ENCODE measurements at places on chromosomes 2 and 18.

- no peak for DNase-seq
Measured at GRCh38 chr2:227115761-227116160, 48.2 kb downstream of the COL4A4 start.

DNA sequence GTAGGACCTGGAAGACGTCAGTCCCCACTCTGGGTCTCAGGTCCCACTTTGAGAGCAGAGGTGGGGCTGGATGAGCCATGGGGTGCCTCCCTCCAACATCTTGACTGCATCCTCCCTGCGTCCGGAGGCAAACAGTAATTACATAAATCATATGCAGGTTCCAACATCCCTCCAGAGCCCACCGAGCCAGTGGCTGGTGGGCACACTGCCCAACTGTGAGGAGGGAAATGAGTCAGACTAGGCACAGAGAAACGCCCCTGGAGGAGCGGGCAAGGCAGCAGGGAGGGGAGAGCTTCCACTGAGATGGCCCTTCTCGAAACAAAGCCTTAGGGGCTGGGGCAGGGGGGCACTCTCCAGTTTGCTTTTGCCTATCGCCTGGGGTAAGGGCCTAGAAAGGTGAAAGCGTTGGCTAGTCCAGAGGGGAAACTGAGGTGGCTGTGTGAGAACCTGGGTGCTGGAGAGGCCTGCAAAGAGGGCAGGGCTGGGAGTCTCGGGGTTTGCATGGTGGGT, 168.2 kb upstream of the MYCN start:
- no peak for DNase-seq

- no peak for DNase-seq
Measured at GRCh38 chr2:208049006-208049405, 23.7 kb upstream of the PLEKHM3 start.

DNA sequence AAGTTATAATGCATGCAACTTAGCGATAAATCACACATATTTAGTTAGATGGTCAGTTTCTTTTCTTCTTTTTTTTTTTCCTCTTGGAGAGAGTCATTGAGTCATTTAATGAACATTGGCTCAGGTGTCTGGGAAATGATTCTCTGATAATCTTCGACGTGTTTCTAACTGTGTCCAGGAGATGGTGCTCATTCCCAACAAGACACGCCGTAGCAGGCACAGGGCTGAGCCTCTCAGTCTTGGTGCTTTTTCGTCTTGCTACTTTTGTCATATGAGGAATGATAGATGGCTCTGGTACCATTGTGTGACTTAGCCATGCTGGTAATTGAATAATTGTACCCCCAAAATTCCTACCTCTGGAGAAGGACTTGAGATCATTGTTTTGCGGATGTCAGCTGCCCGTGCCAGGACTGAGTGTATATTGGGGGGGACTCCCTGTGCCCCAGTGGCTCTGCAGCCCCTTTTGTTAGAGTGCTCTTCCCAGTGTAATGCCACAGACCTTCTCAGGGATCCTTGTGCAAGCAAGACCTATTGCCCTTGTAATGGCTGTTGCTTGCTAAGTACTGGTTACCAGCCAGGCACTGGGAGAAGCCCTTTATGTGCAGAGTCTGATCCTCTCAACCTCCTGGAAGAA, 107.6 kb upstream of the CYRIA start:
- no peak for DNase-seq

DNA sequence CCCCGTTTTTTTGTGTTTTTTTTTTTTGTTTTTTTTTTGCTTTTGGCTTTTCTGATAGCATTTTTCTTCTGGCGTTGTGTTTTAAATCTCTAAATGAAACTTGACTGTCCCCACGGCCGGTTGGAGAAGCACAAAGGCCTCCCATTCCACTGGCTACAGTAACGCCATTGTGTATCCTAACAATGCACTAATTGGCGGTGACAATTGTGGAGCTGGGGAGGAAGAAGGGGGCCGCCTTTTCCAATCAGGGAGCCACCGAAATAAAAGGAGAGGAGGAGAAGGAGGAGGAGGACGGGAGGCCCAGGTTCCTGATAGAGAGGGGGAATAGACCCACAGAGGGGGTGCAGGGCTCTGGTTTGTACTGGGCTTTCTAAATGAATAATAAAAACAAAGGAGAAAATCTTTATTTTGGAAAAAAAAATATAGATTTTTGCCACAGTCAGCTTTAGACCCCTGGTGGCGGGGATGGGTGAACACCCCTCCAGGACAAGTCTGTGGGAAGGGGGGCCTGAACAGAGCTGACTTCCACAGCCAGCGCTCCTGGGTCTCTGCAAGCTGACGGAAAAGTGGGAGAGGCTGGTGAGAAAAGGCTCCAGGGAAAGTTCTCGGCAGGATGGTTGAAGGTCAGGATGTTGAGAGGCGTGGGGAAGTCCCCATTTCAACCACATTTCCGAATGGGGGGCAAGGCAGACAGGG, 43.7 kb upstream of the FZD5 start:
- no peak for DNase-seq

GRCh38 chr18:45049578-45050319, 369.1 kb downstream of the SETBP1 start:
- no peak for DNase-seq

- no peak for DNase-seq
Measured at GRCh38 chr18:59514203-59514602, 155.1 kb upstream of the LMAN1 start.

DNA sequence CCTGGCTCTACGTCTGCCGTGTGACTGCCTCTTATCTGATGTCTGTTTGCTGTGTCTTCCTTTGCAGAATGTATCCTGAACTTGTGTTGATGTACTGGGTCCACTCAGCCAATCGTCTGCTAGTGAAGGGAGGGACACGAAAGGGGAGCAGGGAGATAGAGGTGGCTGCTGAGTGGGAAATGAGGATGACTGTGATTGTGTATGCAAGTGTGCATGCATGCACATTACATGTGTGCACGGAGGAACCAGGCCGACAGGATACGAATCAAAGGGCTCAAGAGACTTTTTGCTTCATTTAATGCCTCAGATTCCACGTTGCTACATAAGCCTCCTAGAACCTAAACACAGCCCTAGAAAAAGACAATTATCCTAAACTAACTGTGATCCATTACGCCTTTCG, 111.2 kb downstream of the TFCP2L1 start:
- DNase-seq, result no peak

DNA sequence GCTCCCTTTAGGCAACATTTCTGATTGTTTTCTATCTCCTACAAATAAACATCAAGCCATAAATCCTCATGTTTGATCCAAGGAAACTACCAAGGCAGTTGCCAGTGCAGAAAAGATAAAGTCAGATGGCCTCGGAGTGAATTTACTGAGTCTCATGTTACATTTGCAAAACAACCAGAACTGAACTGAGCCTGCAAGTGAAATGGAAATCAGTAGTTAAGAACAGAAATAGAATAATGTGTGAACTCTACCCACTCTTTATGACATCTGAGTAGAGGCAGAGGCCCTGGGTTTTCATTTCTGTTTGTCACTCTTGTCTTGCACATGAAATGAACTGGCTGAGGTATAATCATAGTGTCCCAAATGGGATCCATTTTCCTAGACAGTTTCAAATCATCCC, 20.4 kb upstream of the DAPL1 start:
- no peak for DNase-seq

- no peak for DNase-seq
Measured at GRCh38 chr2:158753641-158754611, 41.2 kb upstream of the DAPL1 start.

GRCh38 chr2:16121231-16121985, 181.1 kb downstream of the MYCN start:
- DNase-seq, result no peak

DNA sequence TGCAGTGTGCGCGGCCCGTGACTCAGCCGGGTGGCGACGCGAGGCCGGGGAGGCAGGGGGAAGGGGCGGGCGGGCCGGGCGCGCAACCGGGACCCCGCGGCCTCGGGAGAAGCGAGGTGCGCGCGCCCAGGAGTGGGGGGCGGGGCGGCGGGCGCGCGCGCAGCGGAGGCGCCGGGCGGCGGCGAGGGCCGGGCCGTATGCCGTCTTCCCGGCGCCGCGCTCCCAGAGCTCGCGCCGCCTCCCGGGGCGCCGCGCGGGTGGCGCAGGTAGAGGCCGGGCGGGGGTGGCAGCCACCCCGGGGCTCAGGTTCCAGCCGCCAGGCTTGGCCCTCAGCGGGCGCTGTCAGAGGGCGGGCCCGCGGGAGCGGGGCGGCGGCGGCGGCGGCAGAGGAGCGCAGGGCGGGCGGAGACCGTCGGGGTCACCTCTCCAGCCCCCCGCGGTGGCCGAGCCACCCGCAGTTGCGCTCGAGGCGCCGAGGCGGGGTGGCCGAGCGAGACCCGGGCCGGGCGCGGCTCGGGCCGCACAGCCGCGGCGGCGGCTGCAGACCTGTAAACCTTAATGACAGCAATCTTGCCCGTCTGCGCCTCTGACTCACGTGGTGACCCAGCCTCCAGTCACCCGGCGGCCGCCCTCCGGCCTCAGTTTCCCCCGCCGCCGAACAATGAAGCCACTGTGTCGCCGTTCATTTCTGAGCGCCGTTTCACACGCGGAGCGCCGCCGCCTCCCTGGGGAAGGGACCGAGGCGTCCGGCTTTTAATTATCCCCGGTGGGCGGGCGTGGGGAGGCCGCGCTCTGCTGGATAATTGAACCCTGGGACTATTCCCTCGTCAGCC, 25.3 kb upstream of the SMAD7 start:
- peak; percentile 28 for DNase-seq

- peak; percentile 23 for DNase-seq
Measured at GRCh38 chr18:2905854-2906703, 59.3 kb downstream of the EMILIN2 start.

DNA sequence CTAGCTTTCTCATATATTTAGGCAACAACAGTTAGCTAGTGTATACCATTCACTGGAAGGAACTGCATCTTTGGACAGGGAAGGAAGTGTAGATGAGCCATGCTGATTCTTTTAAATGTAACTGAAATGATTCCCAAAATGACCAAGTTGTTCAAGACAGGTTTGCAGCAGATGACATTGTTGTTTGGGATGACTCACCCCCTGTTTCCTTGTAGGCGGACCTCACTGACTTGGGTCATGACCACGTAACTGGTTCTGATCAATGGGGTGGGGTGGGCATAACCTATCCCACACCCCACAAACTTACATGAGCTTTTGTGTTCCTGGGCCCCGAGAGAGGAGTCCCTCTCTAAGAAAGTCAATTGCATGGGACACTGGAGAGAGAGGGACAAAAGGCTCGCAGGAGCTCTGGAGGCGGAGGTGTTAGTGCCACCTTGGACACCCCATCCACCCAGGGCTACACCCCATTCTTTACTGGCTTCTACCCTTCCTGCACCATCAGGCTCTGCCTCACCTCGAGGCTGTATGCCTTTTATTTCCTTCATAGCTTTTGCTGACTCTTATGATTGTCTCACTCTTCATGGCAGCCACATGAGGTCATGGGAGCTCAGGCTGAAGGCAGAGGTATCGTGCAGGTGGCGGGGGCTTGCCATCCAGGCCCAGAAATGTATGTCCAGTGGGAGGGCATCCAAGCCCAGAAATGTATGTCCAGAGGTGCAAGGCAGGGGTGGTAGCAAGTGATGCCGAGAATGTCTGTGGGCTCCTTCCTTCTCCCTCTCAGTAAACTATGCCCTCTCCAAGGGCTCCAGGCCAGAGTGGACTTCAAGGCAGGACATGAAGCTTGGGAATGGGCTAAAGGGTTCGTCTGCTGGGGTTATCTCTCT, 108.0 kb downstream of the TWIST2 start:
- no peak for DNase-seq

DNA sequence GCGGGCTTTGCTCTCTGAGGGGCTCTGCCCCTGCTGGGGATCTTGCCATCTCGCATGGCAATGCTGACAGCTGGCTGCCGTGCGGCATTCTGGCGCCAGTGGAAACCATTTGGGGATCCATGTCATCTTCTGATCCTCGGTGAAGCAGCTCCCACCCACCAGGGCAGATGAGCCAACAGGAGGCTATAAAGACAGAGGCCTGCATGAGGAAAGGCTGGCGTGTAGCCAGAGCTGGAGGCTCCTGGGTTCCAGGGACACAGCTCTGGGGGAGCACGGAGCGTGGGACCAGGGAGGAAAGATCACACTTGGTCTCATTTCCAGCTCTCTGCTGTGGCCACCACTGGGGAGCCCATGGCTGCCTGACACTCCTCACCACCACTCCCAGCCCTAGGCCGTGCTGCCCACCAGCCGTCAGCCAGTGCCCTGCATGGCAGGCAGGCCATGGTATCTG, 145.8 kb downstream of the ZFP36L2 start:
- no peak for DNase-seq

DNA sequence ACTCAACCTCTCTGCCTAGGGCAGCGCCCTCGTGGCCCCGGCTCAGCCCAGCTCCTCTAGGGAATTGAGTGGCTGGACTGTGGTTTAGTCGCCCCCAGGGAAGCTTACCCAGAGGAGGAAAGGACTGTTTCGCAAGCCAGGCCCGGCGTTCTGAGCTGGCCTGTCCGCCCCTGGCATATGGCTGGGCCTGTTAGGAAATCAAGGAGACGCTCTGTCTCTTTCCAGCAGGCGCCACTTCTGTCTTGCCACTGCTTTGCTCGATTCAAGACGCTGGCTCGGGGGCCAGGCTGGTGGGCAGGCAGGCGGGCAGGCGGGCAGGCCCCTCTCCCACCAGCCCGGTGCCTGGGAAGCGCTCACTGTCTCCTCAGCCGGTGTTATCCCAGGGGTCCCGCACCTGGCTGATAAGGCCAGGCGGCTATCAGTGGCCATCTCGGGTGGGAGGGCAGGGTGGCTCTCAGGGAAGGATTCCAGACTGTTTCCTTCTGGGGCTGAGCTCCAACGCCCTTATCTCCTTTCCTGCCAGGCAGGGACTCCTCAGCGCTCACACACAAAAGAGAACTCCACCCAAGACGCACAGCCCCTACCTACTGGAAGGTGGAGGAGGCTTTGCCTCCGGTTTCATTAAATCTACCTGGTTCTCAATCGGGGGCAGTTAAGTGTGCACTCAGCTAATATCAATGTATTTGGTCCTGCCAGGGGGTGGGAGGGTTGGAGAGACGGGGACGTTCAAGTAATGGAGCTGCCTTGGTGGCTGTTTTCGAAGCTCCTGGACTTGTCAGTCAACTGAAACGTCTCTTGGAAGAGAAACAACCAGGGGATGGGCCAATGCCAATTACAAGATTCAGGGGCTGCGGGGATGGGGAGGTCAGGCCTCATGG, 109.1 kb downstream of the SMAD7 start:
- no peak for DNase-seq

DNA sequence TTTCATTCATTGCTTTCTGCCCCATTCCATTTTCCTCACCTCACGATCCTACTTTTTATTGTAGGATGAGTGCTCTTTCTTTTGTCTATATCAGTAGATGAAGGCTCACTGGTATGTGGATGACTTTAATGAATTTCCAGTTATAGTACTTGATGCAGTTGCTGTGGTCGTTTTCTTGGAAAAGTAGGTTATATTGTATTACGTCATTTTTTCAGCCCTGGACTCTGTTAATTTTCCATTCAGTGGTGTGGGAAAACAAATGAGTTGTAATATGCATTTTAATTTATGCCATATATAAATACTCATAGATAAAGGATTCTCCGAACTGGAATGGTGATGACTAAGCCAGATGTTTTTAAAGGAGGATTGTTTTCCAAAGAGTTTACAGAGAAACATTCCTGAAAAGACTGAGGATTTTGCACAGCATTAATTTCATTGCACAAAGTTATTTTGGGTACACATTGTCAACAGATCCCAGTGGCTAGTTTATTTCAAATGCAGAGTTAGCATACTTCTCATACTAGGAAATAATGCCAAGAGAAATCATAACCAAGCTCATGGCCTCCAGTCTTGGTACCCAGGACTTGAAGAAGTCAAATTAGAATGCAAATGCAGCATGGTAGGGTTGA, 189.7 kb downstream of the PAX3 start:
- DNase-seq, result no peak

GRCh38 chr18:5420906-5421305, 122.9 kb downstream of the EPB41L3 start:
- no peak for DNase-seq
